ENCODE measurements at places on chromosomes 4 and X.

GRCh38 chrX:123324625-123325024 is 140.5 kb downstream of the GRIA3 start:
- DNase-seq: no peak

DNA sequence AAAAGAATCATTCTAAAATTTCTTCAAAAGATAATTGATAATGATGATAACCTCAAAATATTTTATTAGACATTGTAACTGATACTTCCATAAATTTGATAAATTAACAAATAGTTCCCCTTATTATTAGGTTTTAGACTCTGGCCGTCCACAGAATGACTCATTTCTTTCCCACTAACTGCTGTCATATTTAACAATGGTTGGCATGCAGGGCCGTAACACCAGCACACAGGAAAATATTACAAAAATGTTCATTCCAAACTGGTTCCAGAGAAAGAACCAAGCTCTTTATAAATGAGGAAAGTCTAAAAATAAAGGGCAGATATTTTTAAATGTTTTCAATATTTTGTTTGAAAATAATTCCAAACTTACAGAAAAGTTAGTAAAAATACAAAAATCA is 28.2 kb downstream of the WDFY3 start:
- peak; percentile 71 for DNase-seq

- DNase-seq: no peak
These were observed 3.4 kb downstream of the KIT start for GRCh38 chr4:54661169-54661568.

- no peak for DNase-seq
These were observed 78.8 kb upstream of the PRPS1 start for GRCh38 chrX:107549504-107549903.

- no peak for DNase-seq
These were observed 58.8 kb downstream of the PPP4R3C start for GRCh38 chrX:27404366-27404765.

DNA sequence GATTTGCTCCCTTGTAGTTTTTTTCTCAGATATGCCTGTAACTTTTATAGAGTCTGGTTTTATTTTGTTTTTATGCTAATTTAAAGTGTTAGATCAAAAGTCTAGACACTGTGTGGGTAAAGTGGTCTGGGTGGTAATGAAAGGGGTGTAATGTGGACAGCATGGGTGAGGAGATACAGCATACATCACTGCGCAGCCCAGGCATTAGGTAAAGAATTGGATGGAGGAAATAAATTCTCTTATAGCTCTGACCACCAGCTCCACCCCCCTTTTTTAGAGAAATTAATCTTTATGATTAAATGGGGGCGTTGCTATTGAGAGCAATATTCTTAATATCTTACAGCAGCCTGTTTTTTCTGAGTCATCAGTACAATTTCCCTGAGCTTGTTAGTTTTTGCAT is 163.9 kb upstream of the IGFBP7 start:
- DNase-seq: no peak

- no peak for DNase-seq
These were observed 72.9 kb upstream of the DIAPH2 start for GRCh38 chrX:96611619-96612362.

- DNase-seq: no peak
These were observed 37.8 kb downstream of the SPCS3 start for GRCh38 chr4:176357359-176358082.

DNA sequence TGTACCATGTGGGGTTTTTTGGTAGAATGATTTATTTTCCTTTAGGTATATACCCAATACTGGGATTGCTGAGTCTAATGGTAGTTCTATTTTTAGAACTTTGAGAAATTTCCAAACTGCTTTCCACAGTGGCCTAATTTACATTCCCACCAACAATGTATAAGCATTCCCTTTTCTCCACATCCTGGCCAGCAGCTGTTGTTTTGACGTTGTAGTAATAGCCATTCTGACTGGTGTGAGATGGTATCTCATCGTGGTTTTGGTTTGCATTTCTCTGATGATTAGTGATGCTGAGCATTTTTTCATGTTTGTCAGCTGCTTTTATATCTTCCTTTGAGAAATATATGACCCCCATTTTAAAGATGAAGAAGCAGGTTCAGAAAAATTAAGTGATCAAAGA is 153.7 kb downstream of the CBR4 start:
- DNase-seq: peak; percentile 35

GRCh38 chr4:112280386-112281056 is 5.2 kb downstream of the TIFA start:
- no peak for DNase-seq

GRCh38 chr4:94389595-94390267 is 47.1 kb upstream of the HPGDS start:
- no peak for DNase-seq

DNA sequence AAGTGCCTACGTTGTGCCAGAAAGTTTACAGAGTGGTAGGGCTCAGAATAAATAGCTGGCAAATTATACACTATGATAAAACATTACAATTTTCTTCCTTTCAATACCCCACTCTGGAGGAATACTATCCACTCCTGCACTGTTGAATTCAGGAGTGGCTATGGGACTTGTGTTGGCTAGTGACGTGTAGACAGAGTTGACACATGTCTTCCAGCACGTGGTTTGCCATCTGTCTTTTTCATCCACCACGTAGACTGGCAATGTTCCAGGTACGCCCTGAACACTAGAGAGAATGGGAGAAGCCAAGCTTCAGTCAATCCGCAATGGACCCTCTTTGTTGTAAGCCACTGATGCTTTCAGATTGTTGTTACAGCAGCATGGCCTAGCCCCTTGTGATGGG is 168.8 kb upstream of the RBPJ start:
- no peak for DNase-seq

GRCh38 chr4:88054901-88055300 is 47.5 kb downstream of the PKD2 start:
- peak; percentile 25 for DNase-seq

GRCh38 chr4:161256172-161256571 is 907.6 kb downstream of the FSTL5 start:
- DNase-seq: no peak

GRCh38 chr4:93617606-93618005 is 210.9 kb upstream of the ATOH1 start:
- DNase-seq: no peak

- DNase-seq: peak; percentile 39
These were observed 28.7 kb downstream of the CLDN34 start for GRCh38 chrX:9995855-9996339.

DNA sequence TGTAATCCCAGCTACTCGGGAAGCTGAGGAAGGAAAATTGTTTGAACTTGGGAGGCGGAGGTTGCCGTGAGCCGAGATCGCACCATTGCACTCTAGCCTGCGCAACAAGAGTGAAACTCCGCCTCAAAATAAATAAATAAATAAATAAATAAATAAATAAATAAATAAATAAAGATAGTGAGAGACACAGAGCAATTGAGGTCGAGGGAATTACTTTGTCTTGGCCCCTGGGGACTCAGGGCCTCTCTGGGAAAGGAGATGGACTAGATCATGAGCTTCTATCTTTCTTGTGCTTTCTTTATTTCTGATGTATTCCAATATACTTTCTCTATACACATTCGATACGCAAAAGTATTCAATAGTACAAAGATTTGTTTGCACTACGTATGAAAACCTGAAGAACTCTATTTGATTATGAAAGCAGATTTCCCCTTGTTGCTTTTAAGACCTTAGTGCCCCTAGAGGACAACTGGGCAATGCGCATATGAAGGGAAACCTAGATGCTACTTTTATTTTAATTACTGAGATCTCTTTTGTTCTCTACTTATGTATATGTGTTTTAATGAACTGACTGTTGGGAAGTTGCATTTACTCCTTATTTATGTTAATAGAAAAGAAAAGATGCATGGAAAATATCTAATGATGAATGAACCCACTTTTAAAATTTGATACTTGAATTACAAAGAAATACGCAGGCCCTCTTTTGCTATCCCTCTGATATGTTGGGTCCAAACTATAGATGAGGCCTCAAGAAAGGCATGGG is 12.8 kb upstream of the ELOVL6 start:
- peak; percentile 22 for DNase-seq

GRCh38 chr4:176271749-176272148 is 2.7 kb upstream of the ASB5 start:
- no peak for DNase-seq

DNA sequence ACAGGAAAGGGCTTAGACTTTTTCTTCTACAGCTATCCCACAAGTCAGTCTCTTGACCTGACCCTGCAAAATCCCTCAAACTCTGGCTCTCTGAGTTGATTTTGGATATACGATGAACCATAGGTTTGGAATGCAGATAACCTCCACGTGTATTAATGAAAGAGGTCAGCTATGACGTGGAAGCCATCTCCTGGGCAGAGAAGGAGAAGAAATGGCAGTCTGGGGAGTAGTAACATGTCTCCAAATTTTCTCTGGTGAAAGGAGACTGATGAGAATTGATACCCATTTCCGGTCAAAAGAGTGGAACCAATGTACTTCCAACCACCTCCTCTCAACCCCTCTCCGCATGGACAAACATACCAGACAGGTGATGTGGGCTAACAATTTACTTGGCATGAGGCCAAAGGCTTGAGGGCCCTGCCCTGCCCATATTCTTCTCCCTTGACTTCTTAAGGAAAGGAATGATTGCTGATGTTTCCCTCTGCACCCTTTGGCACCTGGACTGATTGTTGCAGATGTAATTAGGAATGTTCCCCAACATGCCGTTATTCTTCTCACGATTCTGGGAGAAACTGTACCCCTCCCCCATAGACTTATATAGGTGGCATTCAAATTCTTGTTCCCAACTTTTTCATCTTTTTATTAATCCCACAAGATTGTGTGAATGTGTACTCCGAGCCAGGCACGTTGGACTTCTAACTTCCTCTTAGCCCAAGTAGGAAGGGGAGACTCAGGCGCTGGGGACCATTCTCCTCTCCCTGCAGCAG is 580 bp upstream of the PLS3 start:
- DNase-seq: peak; percentile 29

GRCh38 chr4:172652369-172652768 is 516.2 kb upstream of the GALNT7 start:
- no peak for DNase-seq

DNA sequence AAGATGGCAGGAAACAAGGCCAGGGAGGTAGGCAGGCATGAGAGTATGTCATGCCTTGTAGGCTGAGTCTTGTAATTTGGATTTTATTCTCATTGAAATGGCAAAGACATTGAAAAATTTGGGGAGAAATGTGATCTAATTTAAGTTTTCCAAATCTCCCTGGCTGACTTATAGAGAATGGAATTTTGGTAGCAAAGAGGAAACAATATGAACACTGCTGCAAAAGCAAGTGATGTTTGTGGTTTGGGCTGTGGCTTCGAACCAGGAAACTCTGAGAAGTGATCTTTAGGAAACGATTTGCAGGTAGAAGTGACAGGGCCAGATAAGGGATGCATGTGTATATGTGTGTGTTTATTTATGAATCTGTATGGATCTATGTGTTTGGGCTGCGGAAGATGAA is 35.6 kb downstream of the ARSJ start:
- DNase-seq: no peak

- DNase-seq: no peak
These were observed 135.1 kb downstream of the PLS3 start for GRCh38 chrX:115696039-115696438.

DNA sequence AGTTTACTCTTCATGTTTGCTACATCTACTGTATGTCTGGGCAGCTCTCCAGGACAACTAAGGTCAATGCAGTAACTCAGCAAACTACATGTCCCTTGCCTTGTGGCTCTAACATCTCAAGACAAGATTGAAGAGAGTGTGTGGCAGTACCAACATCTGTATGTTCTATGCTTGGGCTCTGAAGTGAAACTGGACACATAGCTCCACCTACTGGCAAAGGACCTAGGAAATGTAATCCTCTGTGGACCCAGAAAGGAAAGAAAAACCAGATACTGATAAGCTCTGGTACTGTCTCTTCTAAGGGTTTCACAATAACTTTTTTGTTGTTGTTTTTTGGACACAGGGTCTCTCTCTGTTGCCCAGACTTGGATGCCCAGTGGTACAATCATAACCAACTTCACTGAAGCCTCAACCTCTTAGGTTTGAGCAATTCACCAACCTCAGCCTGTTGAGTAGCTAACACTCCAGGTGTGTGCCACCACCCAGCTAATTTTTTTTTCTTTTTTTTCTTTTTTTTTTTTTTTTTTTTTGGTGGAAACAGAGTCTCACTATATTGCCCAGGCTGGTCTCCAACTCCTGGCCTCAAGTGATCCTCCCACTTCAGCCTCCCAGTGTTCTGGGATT is 64.1 kb downstream of the QDPR start:
- peak; percentile 64 for DNase-seq

GRCh38 chr4:184287697-184288255 is 70.1 kb upstream of the ENPP6 start:
- peak; percentile 16 for DNase-seq

- peak; percentile 41 for DNase-seq
These were observed 5.0 kb downstream of the UVSSA start for GRCh38 chr4:1351854-1352566.

DNA sequence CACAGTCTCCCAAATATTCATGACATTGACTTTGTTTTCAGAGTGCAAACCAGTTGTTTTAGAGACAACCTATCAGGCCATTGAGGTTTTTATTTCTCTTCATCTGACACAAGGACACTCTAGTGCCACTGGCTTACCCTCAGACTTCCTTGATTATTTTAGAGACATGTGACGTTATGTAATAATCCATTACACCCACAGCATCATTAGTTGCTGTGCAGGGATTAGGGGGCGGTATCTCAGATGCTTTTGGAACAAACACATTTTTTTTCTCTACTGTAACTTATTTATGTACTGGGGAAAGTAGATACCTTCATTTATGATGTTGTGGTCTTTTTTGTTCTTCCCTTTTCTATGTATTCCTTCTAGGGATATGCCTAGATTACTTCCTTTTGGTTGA is 2293.1 kb downstream of the PCDH7 start:
- no peak for DNase-seq

DNA sequence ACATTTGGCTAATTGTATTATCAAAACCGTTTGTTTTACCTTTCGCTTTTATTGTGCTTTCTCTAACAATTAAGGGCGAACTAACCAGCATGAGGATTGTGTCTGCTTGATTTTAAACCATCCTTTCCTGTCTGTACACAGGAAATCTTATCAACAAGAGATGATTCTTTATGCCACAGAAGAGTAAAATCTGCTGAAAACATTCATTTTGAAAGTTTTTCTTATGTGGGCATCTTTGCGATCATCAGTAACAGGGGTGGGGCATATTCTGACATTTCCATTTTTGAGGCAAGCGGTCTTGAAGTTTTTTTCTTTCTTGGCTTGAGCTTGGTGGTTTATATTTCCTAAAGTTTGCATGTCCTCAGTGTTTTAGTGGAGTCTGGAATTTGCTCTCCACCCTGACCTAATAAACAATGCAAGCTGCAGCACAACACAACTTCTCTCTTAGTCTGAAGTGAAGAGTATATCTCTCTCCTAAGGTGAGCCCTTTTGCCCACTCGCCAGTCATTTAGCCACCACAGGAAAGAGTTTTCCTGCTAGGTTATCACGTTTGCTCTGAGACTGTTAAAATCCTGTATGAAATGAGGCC is 26.6 kb downstream of the NFKB1 start:
- no peak for DNase-seq
